ENCODE measurements at places on chromosomes 7 and 10. TPM values are rescaled to one million over a fixed set of nuclear protein-coding genes. Genes with fewer than 3 reads are reported as not detected.
A peak's percentile ranks its signal among the peaks of the same experiment; 100 is the strongest.

Gene SPDYE8
- total RNA-seq: not detected

Gene TLX1
- total RNA-seq: 0.11 TPM

Gene ATOH7
- total RNA-seq: 0.15 TPM

Gene ORC5
- total RNA-seq: 21.1 TPM

Gene CYP2E1
- total RNA-seq: 1.2 TPM

Gene HSPA12A
- 2.2 TPM for total RNA-seq

Gene PITRM1
- 34.6 TPM for total RNA-seq

Gene NME8
- total RNA-seq: 2.7 TPM

Gene R3HCC1L
- total RNA-seq: 11.8 TPM

Gene FGFBP3
- total RNA-seq: 10.5 TPM

Gene ELN
- total RNA-seq: 2.7 TPM

Gene SEMA3D
- total RNA-seq: 1.6 TPM

Gene ADAM8
- total RNA-seq: 1.3 TPM

- no peak for DNase-seq
Observed at GRCh38 chr10:2909921-2910320, 157.4 kb upstream of the PFKP start.

DNA sequence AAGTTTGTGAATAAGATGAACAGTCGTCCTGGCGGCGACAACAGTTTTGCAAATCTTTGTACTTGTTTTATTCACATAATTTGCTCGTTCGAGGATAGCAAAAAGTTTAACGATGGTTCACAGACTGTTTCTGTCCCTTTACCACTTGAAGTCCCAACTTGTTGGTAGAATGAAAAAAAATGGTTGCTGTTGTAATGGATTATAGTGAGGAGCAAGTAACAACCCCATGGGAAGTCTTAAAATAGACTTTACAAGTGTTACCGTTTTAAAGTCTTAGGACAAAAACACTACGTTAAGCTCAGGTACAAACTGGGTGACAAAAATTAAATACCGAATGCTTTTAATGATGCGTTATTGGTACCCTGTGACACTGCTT lies 589 bp downstream of the LSM8 start:
- DNase-seq: peak; percentile 2

DNA sequence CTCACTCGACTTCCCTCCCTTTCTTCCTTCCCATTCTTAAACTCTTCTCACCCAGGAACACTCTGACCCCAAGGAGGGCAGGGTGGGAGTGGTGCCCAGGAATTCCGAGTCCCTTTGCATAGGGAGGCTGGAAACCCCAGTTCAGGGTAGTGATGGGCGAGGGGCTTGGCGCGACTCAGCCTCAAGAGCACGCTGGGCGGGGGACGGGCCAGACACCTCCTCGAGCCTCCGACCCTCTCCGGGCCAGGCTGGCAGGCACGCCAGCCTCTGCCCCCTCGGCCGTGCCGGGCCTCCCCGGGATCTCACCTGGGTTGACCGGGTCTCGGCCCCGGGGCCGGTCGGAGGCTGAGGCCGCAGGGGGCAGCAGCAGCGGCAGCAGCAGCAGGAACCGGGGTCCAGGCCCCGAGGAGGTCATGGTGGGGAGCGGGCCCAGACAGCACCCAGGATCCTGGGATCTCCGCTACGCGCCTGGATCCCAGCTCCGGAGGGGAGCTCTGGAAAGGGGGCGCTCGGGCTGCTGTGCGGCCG lies 457 bp downstream of the PLOD3 start:
- no peak for DNase-seq

GRCh38 chr10:93211991-93212390 lies 138.3 kb downstream of the CYP26A1 start:
- no peak for DNase-seq

DNA sequence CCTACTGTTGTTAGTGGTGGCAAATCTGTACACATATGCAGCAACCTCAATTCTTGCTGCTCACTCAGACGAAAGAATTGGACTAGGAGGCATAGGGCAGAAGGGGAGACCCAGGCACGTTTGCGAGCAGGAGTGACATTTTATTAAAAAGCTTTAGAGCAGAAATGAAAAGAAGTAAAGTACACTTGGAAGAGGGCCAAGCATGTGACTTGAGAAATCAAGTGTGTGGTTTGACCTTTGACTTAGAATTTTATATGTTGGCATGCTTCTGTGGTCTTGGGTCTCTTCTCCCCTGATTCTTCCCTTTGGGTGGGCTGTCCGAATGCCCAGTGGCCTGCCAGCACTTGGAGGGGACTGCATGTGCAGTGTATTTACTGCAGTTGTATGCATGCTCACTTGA lies 205.5 kb upstream of the SEMA3D start:
- DNase-seq: no peak

DNA sequence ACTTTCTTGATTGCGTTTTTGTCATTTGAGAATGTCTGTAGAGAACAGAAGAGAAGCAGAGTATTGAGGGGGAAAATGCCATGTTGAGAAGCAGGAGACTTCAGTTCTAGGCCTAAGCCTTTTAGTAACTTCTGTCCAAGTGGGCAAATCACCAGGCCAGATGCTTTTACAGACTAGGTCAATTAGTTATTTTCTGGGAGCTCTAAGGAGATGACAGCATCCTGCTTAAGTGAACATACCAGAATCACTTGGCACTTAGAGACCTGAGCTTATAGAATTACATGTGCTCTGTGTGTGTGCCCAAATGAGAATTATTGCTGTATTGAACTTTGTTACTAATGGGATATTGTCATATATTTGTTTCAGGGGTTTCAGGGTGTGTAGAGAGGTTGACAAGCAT lies 24.0 kb downstream of the AGK start:
- DNase-seq: no peak

DNA sequence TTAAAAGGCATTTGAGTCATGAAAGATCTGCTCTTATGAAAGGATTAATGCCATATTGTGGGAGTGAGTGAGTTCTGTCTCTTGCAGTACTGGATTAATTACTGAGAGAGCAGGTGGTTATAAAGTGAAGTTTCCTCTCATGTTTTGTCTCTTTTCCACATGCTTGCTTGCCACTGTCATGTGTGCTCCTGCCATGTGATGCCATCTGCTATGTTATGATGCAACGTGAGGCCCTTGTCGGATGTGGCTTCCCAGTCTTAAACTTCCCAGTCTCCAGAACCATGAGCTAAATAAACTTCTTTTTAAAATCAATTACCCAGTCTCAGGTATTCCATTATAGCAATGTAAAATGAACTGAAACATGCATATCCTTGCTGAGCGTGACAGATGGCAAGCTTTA lies 22.7 kb upstream of the TCTN3 start:
- no peak for DNase-seq

GRCh38 chr10:103622286-103622685 lies 128.8 kb downstream of the NEURL1 start:
- peak; percentile 50 for DNase-seq

GRCh38 chr10:49654036-49654693 lies 25.3 kb upstream of the C10orf53 start:
- peak; percentile 50 for DNase-seq

- no peak for DNase-seq
Observed at GRCh38 chr7:27665531-27665930, 2.8 kb upstream of the HIBADH start.

GRCh38 chr10:77490534-77491314 lies 146.9 kb downstream of the KCNMA1 start:
- DNase-seq: no peak

DNA sequence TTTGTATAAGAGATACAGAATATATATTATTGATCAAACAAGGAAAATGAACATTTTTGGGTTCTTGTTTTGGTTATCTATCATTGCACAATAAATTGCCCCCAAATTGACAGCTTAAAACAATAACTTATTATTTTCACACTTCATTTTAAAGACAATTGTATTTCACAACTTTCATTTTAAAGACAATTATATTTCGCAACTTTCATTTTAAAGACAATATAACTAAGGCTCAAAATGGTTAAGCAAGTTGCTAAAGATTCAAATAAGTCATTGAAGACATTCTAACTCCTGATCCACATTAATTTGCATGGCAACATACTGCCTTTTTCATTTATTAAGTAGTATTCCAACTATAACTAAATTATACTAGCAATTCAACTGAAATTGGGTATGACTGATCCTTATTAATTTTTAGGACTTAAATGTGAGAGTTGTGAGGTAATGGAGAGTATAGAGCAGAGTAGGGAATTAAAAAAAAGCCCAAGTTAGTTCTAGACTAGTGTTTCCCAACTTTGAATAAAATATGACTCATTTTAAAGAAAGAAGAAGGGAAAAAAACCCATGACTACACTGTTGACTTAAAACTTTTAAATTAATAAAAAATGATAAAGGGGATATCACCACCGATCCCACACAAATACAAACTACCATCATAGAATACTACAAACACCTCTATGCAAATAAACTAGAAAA lies 9.9 kb upstream of the STEAP2 start:
- DNase-seq: no peak

- peak; percentile 13 for DNase-seq
Observed at GRCh38 chr7:18495412-18496340, at the start of gene HDAC9. Gene HDAC9, plus strand, starts transcription at chr7:18495749. Its CDS starts 554 bp downstream, at chr7:18496303.

GRCh38 chr10:89471110-89471809 lies 56.9 kb downstream of the IFIT5 start:
- DNase-seq: no peak

DNA sequence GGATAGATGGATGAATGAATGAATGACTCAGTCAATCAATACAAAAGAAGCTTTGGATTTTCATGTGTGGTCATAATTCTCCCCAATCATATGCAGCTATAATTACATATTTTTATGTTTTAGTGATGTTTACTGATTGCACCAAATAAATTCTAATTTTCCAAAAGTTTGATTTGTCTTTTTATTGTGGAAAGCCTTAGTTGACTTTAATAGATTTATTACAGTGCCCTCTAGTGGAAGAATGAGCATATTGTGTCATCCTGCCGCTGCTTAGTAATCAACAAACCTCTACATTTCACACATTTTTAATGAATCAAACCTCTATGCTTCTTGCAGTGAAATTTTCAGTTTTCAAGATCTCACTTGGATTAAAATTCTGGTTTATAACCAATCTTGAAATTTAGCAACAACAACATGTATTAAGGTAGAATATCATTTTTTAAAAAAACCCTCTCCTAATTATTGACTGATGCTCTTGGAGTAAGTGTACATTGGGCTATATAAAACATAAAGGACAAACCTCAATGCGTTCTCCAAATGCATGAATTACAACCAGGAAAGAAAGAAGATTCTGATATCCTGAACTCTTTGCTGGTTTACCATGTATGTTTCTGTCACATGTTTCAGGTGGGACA lies 55.6 kb upstream of the PNLIP start:
- DNase-seq: peak; percentile 44

All from H7 (cell line).